ENCODE measurements at places on chromosomes 12 and 14.

- no peak for DNase-seq
Measured at GRCh38 chr12:127054531-127054930, 1212.4 kb upstream of the TMEM132C start.

- DNase-seq = no peak
Measured at GRCh38 chr14:26463136-26463535, 134.7 kb downstream of the NOVA1 start.

GRCh38 chr14:102272392-102272791 is 32.6 kb downstream of the MOK start:
- no peak for DNase-seq

DNA sequence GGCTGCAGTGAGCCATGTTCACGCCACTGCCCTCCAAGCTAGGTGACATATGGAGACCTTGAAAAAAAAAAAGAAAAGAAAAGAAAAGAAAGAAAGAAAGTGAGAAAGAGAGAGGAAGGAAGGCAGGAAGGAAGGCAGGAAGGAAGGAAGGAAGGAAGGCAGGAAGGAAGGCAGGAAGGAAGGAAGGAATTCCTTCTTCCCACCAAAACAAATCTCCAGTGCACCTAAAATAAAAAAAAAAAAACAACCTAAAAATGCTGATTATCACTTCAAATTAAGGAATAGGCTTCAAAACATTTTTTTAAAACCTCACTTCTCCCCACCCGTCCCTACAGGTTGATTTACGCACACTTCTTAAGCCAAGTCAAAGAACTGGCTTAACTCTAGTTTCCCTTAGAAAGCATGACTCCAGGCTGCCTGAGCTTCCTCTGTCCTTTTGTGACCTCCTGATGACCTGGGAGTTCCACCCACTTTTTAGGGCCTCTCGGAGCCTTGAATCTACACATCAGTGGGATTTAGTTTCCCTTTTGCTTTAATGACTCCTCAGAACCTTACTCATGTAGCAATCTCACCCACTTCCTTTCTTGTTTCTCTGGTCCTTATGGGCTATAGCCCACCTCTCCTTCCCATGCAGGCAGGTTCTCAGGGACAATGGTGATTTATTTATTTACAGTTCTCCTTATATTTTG is 18.6 kb downstream of the DUSP6 start:
- no peak for DNase-seq

DNA sequence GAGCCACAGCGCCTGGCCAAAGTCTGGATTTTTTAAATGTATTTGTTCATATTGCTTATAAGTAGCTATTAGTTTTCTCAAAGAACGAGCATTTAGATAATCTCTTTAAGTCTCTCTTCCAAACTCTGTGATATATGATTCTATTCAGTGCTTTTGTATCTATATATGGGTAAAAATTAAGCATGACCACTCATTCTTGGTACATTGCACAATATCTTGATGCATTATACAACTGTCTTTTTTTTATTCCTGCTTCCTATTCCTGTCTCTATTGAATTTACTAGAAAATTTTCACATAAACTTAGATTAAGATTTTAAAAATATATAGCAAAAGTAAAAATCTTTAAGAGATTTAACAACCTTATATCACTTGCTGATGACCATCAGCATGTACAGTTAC is 29.1 kb downstream of the SOCS2 start:
- DNase-seq = no peak

GRCh38 chr12:40689576-40689975 is 2.7 kb upstream of the CNTN1 start:
- no peak for DNase-seq

GRCh38 chr12:98699586-98699985 is 54.5 kb downstream of the APAF1 start:
- no peak for DNase-seq

DNA sequence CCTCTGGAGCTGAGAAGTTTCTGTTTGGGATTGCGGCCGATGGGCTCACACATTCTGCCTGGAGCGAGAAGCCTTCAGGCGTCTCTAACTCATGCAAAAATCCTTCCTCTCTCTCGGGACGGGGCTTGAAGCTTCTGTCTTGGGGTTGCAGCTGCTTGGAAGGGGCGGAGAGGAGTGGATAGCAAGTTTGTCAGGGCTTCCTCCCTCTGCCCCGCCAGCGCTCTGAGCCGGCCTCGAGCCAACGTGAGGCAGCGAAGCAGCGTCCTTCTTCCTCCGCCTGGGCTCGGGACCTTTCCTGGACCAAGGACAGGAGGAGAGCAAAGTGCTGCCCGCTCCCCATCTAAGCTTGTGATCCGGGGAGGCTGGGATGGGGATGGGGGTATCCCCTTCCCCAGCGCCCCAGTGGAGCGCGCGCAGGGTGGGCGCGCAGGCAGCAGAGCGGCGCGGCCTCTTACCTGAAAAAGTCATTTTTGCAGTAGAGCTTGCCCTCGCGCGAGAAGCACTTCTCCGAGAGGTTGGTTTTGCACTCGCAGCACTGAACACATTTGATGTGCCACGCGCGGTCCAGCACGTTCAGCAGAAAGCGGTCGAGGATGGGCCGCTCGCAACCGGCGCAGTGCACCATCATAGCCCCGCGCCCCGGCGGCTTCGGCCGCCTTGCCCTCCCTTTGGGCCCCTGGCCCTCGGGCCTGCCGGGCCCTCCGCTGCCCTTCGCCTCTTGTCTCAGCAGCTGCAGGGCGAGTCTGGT is 626 bp downstream of the LHX5 start:
- no peak for DNase-seq

DNA sequence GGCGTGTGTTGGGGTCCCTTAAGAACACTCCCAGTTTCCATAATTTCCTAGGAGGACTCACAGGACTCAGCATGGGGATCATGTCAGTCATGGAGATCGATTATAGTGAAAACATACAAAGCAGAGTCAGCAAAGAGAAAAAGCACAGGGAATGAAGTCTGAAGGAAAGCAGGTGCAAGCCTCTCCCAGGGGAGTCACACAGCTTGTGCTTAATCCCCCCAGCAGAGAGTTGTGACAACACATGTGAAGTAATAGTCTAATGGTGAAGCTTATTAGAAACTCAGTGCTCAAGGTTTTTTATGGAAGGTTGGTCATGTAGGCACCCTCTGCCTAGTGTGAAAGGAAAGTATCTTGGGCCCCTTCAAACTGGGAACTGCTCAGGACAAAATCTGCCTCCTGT is 149.0 kb upstream of the SEL1L start:
- peak; percentile 50 for DNase-seq

GRCh38 chr12:2225696-2226095 is 172.9 kb downstream of the CACNA1C start:
- DNase-seq = no peak

- DNase-seq = no peak
Measured at GRCh38 chr12:14400599-14400998, 35.1 kb downstream of the ATF7IP start.

- no peak for DNase-seq
Measured at GRCh38 chr12:84507956-84508850, 404.4 kb downstream of the SLC6A15 start.

GRCh38 chr12:75587340-75588106 is 76.1 kb upstream of the KRR1 start:
- DNase-seq = no peak

DNA sequence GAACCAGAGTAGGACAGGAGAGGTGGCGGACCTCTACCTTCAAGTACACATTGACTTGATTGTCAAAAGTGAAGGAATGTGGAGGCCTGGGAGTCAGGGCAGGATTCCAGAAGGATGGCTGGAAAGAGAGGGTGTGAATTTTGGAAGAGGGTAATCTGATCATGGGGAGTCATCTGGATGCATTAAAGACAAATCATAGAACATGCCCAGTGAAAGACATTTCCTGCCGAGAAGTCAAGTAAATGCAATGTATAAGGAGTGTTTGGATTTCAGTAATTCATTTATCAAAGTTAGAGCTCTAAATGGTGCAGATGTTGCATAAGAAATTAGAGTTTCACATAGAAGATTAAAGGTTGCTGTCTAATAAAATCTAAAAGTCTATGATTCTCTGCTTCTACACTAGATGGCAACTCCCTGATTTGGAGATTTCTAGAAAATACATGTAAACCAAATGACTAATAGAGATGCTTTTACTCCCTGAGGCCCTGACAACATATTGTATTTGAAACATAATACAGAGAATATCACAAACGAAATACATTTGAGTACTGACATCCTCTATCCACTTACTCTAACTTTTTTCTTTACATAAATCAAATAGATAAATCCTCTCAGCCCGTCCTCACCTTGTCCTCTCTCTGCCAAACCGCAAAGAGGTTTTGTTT is 91.3 kb downstream of the KCNA5 start:
- DNase-seq = no peak

DNA sequence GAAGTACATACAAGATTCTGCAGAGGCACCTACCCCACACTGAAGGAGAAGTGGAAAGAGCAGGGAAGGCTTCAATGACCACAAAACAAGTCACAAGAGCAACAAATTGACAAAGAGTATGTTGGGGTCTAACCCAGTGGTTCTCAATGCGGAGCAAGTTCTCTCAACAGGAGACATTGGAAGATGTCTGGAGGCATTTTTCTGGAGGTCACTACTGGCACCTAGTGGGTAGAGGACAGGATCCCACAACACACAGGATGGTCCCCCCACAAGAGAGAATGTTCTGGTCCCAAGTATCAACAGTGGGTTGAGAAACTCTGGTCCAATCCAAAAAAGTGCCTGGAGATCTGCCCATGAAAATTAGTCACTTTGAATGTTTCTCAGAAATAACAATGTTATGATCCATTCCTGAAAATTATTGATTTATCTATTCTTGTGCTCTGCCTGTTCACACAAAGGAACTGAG is 3.4 kb downstream of the SSH1 start:
- no peak for DNase-seq

- DNase-seq = no peak
Measured at GRCh38 chr14:104800015-104800770, 708 bp upstream of the ZBTB42 start.

DNA sequence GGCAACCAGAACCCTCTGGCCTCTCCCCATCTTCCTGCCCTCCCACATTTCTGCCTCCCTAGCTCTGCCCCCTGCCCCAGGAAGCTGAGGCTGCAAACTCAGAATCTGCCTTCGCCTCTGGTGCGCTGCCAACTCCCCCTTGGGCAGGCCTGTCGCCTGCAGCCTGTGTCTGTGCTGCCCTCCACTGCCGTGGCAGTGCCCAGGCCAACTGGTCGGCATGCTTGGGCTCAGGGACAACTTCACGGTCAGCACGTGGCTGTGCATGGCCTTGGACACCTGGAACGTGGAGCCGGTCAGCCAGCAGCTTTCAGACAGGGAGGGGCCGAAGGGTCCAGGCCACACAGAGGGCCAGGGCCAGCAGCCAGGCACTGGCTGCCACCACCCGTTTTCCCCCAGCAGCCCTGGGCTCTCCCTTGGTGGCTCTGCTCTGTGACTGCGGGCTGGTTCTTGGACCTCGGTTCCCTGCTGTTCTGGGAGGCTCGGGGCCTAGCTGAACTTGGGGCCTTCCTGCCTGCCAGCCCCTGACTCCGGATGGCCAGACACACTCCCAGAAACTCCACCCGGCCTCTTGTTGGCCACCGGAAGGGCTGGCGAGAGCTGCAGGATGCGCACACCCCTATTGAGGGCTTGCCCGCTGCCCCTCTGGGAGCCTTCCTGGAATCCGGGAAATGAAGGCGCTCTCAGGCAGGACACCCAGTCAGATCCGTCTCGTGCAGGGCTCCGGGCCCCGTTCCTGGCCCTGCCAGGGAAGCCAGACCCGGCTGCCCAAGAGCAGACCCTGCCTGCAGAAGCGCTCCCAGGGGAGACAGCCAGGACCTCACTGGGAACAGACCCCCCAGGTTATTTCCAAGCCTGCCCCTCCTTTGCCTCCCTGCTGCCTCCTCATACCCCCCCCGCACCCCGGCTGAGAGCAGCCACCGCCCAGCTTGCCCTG is 34.2 kb upstream of the PPP1R13B start:
- DNase-seq = peak; percentile 36

DNA sequence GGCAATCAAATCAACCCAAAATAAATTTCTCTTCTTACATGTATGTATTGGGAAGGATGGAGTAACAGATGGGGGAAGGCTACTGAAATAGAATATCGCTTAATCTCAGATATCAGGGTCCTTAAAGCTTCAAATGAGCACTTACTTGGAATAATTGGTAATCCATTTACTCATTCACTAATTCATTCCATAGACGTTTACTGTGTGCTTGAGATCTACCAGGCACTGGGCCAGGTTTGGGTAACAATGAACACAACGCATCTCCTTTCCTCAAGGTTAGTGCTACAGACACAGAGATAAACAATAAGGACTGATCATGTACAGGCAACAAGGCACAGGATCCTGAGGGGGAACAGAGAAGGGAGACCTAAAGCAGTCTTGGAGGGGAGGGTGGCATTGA is 54.4 kb upstream of the KRR1 start:
- no peak for DNase-seq

DNA sequence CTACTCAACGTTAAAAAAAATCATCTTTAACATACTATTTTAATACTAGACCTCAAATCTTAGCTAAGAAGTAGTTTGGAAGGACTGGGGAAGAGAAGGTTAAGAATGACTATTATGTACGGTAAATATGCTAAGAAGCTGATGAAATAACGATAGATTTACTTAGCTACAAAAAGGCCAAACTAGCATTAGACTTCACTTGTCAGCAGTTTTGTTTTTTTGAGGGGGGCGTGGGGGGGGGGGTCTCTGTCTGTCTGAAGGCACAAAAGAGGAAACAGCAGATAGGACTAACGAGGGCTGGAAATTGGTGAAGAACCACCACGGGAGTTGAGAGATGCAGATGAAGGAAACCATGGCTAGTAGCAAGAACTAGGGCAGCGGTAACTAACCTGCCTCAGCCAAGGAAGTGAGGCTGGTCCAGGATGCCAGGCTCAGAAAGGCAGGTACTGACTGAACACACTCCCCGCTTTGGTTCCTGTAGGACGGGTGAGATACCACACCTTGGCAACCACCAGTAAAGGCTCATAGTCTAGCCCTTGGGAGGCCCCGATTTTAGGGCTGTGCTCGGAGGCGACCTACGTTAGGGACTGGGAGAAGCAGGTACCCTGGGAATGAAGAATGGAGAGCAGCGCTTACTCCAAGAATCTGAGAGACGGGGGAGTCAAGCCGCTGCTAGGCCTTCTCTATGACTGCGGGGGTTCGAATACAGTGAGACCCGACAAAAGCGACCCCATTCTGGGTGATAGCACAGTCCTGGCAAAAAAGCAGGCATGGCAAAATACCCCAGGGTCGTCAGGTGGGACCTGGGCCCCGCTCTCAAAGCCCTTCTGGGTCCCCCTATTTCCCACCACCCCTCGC is 675 bp downstream of the NEDD8 start:
- DNase-seq = no peak

- DNase-seq = no peak
Measured at GRCh38 chr14:51848120-51848519, 12.3 kb upstream of the GNG2 start.

- no peak for DNase-seq
Measured at GRCh38 chr14:68580096-68580645, 212.7 kb downstream of the ZFP36L1 start.

DNA sequence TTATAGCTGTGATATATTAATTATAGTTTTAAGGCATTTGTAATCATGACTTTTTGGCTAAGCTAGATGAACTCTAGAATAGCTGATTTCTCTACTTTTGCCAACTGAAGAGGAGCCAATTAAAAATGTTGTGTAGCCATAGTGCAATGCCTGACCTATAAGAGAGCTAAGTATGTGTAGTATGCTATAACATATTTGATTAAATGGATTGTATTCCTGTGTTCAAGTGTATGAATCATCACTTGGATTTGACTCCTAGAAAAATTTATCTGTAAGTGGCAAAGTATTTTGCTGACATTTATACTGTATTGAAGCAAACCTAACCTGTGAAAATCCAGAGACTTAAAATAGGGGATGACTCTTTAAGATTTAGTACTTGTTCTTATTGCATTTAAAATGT is 34.2 kb downstream of the PCNX4 start:
- DNase-seq = no peak
